ENCODE measurements at places on chromosomes 11 and 22.

DNA sequence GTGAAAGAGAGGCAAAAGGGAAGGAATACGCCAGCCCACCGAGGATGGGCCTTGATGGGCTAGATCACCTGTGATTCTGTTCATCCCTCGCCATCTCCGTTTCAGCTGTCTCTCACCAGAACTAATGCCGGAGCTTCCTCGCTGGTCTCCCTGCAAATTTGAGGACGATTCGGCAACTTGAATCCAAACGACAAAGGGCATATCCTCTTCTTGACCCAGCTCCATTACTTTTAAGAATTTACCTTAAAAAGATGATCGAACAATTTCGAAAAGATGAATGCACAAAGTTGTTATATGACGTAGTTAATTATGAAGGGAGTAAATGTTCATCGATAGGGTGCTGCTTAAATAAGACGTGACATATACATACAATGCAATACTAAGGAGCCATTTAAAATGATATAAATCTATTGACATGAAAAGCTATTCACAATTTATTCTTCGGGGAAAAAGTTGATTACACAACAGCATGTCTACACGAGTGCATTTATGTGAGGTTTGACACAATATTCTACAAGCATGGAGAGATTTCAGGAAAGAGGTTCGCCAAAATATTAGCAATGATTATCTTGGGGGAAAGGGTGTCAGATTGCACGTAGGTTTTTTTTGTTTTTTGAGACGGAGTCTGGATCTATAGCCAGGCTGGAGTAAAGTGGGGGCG, 937 bp upstream of the FAM168A start:
- DNase-seq, result no peak

- DNase-seq, result peak; percentile 79
Observed at GRCh38 chr11:8225589-8226036, 38.1 kb downstream of the LMO1 start.

DNA sequence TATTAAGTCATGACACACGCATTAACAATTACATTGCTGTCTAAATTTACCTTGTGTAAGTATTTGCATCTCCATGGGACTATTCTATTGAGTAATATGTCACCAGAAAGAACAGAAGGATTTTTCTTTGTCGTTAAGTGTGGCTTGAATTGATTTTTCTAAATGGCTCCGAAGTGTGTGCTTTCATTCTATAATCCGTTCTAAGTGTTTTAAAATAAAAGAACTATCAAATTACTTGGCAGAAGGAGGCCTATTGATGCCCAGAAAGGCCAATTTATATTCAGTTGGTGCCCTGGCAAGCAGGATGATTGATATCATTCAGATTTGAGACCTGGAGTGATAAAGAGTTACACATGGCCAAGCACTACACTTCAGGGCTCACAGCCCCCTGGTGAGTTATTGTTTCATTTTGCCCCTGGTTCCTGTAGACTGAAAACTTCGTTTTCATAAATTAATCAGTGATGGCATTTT, 538.9 kb upstream of the ANO5 start:
- no peak for DNase-seq

DNA sequence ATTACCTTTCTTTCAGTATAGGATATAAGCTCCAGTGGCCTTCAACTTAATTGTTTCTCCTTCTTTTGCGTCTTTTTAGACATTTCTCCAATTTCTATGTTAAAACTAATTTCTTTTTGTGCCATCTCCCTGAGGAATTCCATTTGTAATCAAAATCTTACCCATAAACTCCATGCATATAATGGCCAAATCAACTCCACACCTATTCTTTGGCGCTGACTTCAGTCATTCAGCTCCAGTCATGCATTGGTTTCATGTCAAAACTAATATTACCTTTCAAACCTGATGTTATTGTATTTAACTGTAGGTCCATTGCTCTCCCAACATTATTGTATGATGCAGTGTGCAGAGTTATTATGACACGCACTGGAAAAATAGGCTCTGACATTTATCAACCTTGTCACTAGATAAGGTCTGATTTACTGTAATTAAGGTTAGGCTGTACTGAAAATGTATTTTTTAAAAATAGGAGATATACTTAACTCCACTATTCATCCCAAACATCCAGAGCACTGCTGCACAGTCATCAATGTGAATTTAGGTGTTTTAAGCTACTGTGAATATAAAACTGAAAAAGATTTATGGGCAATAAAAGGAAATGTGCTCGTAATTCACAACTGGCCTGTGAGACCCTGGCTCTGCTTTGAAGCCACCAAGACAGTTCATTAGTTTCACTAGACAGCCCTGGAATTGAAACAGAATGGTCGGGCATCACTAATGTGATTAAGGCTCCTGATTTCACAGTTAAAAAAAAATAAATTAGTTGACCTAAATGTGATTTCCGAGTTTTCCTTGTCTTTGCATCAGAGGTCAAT, 180.6 kb upstream of the GRIA4 start:
- DNase-seq, result no peak

DNA sequence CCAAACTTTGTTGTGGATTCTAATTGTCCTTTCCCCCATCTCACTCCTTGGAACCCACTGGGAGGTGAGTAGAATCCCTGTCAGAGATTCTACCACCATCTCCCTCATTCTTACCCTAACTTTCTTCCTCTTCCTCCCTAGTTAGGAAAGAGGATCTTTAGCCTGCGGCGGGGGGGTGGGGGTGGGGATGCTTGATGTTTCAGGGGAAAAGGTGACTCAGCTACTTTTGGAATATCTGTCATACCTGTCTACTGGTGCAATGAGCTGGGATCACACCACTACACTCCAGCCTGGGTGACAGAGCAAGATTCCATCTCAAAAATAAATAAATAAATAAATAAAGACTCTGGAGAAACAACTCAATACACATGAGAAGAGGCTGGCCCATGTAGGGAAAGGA, 6.4 kb downstream of the CCT8L2 start:
- no peak for DNase-seq

- DNase-seq, result no peak
Observed at GRCh38 chr11:74870485-74870884, 78.4 kb downstream of the XRRA1 start.

DNA sequence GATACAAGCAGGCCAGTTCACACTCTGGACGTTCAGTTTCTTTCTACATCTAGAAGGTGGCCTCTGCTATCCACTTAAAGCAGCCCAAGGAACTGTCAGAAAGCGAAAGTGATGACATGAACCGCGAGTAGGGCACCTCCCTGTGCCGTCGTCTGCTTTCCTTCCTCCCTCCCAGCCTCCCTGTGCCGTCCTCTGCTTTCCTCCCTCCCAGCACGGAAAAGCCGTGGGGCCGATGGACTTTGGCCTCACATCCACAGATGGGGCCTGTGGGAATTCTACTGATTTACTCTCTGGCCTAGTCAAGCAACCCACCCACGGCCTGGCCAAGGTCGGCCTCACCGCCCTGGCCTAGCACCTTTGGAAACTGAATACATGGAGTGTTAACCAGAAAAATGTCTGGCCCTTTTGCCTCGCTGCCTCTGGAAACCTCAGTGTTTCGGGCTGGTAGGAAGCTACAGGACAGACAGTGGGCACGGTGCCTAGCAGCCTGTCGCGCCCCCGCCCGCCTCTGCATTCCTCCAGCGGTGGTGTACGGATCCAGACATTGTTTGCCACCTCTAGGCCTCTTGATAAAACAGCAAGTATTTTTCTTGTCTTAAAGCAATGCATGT, 14.2 kb downstream of the PEX26 start:
- peak; percentile 82 for DNase-seq

DNA sequence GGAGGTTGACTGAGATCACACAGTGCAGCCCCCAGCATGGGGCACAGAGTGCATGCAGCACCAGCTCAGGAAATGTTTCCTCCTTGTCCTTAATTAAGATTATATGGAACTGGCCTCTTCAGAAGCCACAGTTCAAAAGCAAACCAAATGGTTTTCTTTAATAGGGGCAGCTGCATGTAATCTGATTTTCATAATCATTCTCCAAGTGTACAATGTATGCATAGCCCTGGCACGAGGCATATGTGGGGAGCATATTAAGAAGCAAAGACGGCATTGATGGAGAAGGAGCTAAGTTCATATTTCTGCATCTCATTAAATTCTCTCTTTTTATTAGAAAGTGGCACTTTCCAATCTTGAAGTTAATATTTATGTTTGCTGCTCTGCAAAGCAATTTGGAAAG, 9.9 kb upstream of the PARVB start:
- DNase-seq, result no peak

- peak; percentile 66 for DNase-seq
Observed at GRCh38 chr22:19567157-19568009, 43.2 kb upstream of the CLDN5 start.

DNA sequence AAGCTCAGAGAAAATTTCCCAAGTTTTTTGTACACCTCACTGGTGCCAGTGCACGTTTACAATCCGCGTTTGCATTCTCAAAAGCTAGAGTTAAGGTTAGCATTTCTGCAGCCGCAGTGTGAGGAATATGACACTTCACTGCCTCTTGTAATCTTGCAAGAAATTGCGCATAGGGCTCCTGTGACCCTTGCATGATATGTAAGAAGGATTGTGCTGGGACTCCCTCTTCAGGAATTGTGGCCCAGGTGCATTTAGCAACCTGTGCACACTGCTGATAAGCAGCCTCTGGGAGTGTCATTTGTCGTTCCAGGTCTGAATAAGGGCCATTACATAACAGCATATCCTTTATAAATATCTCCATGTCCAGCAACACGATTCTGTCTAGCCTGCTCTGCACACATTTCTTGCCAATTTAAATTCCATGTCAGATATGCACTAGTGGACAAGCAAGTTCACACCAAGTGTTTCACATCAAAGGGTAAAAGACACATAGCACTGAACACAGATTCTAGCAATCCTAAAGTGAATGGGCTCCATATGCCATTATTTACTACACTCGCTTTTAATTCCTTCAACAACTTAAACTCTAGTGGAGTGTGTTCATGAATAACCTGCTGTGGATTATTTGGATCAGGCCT, 69.2 kb upstream of the INCENP start:
- no peak for DNase-seq

GRCh38 chr11:71117311-71117710, 135.1 kb downstream of the SHANK2 start:
- no peak for DNase-seq

- no peak for DNase-seq
Observed at GRCh38 chr11:36098087-36098486, 154.2 kb downstream of the LDLRAD3 start.

GRCh38 chr22:32985899-32986765, 72.0 kb downstream of the SYN3 start:
- DNase-seq, result no peak

- no peak for DNase-seq
Observed at GRCh38 chr11:34427186-34427805, 11.4 kb upstream of the CAT start.
